ENCODE measurements at places on chromosomes 7 and 10. TPM values are rescaled to one million over a fixed set of nuclear protein-coding genes. Genes with fewer than 3 reads are reported as not detected.
A peak's percentile ranks its signal among the peaks of the same experiment; 100 is the strongest.

- no peak overlapping the region for H3K27ac ChIP-seq
- H3K4me3 ChIP-seq, result no peak overlapping the region
- peaks cover 58% of the 10 kb centered on the region for H3K4me1 ChIP-seq
- peaks cover 3% of the 10 kb centered on the region for H3K36me3 ChIP-seq
- DNase-seq, result no peak
Observed at GRCh38 chr7:150361807-150362621, 6.6 kb upstream of the REPIN1 start.

GRCh38 chr7:151239837-151240459 is 7.7 kb downstream of the CHPF2 start:
- no peak overlapping the region for H3K4me3 ChIP-seq
- no peak overlapping the region for H3K27ac ChIP-seq
- no peaks in the 10 kb centered on the region for H3K27me3 ChIP-seq
- no peak for DNase-seq

GRCh38 chr7:105713488-105714465 is 132.5 kb upstream of the EFCAB10 start:
- no peaks in the 10 kb centered on the region for H3K4me1 ChIP-seq
- H3K27ac ChIP-seq, result no peak overlapping the region
- no peak overlapping the region for H3K4me3 ChIP-seq
- no peaks in the 10 kb centered on the region for H3K27me3 ChIP-seq
- DNase-seq, result no peak

- H3K27ac ChIP-seq, result peak overlapping the region; percentile 24
- H3K27me3 ChIP-seq, result no peaks in the 10 kb centered on the region
- peaks cover 72% of the 10 kb centered on the region for H3K4me1 ChIP-seq
- H3K36me3 ChIP-seq, result peaks cover 81% of the 10 kb centered on the region
Observed at GRCh38 chr10:14598809-14599764, 175.6 kb downstream of the FAM107B start.

GRCh38 chr7:18287482-18287881 is 208.1 kb upstream of the HDAC9 start:
- H3K27me3 ChIP-seq, result peaks cover 4% of the 10 kb centered on the region
- H3K36me3 ChIP-seq, result no peaks in the 10 kb centered on the region
- no peak for DNase-seq
- peaks cover 14% of the 10 kb centered on the region for H3K4me1 ChIP-seq
- H3K4me3 ChIP-seq, result no peak overlapping the region

- H3K27me3 ChIP-seq, result peaks cover 8% of the 10 kb centered on the region
- no peak for DNase-seq
- peaks cover 10% of the 10 kb centered on the region for H3K36me3 ChIP-seq
- H3K27ac ChIP-seq, result no peak overlapping the region
- no peaks in the 10 kb centered on the region for H3K4me1 ChIP-seq
Observed at GRCh38 chr10:72981882-72982529, 27.4 kb upstream of the PLA2G12B start.

DNA sequence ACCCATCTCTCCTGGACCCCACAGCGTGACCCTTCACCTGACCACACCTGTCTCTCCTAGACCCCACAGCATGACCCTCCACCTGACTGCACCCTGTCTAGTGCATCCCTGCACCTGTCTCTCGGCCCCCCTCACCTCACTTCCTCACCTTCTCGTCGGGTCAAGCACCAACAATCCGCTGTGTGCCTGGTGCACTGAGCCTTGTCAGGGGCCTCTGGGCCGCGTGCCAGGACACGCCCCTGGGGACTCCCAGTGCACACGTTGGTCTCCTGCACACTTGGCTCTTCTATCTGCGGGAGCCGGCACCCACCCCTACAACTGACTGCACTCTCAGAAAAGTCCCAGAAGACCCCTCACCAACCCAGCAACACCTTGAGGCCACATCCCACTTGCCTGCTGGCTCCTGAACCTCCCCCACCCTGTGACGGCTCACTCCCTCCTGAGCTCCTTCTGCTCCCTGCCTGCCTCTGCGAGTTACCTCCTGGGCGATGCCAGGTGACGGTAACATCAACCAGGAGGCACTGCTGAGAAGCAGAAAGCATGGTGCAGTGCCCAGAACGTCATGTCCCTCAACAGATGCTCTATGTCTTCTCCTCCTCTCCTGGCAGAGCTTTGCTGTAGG is 147.6 kb downstream of the DIP2C start:
- no peaks in the 10 kb centered on the region for H3K36me3 ChIP-seq
- no peak overlapping the region for H3K27ac ChIP-seq
- peaks cover 8% of the 10 kb centered on the region for H3K4me1 ChIP-seq
- peaks cover 30% of the 10 kb centered on the region for H3K27me3 ChIP-seq

GRCh38 chr10:3761021-3761686 is 23.9 kb downstream of the KLF6 start:
- H3K4me1 ChIP-seq, result peaks cover 93% of the 10 kb centered on the region
- H3K27me3 ChIP-seq, result peaks cover 2% of the 10 kb centered on the region
- no peak for DNase-seq
- H3K27ac ChIP-seq, result peak overlapping the region; percentile 90
- peaks cover 3% of the 10 kb centered on the region for H3K36me3 ChIP-seq

- H3K27me3 ChIP-seq, result no peaks in the 10 kb centered on the region
- no peaks in the 10 kb centered on the region for H3K4me1 ChIP-seq
- no peak for DNase-seq
- no peaks in the 10 kb centered on the region for H3K36me3 ChIP-seq
Observed at GRCh38 chr10:63901228-63901627, 380.0 kb downstream of the REEP3 start.

DNA sequence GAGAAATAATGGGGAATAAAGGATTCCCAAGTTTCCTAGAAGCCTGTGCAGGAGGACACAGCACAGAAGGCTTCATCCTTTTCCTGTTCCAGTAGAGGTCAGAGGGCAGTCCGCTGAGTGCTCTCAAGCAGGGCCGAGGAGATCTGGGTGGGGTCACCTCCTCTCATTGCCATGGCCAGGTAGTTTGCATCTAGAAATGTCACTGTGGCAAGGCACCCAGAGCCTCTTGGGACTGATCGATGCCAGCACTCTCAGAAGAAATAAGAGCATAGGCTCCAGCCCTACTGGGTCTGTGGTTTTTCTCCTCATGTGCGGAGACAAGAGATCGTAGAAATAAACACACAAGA is 7.9 kb downstream of the NUB1 start:
- no peak for DNase-seq
- H3K27me3 ChIP-seq, result no peaks in the 10 kb centered on the region
- peak overlapping the region; percentile 90 for H3K27ac ChIP-seq
- peaks cover 39% of the 10 kb centered on the region for H3K36me3 ChIP-seq
- peak overlapping the region; percentile 72 for H3K4me3 ChIP-seq
- peaks cover 57% of the 10 kb centered on the region for H3K4me1 ChIP-seq

GRCh38 chr10:80444646-80445319 is 9.3 kb upstream of the TSPAN14 start:
- H3K4me3 ChIP-seq, result no peak overlapping the region
- no peaks in the 10 kb centered on the region for H3K36me3 ChIP-seq
- H3K27me3 ChIP-seq, result no peaks in the 10 kb centered on the region
- peak; percentile 55 for DNase-seq

GRCh38 chr10:97590748-97591495 is 1.4 kb downstream of the C10orf62 start:
- H3K4me1 ChIP-seq, result no peaks in the 10 kb centered on the region
- no peak for DNase-seq
- H3K27ac ChIP-seq, result no peak overlapping the region

TRIP6 gene
- 27.5 TPM for total RNA-seq

ADRB1 gene
- 0.27 TPM for total RNA-seq

EGR2 gene
- 46.6 TPM for total RNA-seq

AS3MT gene
- not detected for total RNA-seq

FKBP6 gene
- not detected for total RNA-seq

TAS2R38 gene
- total RNA-seq, result not detected

Data from activated CD8-positive, alpha-beta T cell treated with anti-CD3 and anti-CD28 coated beads for 36 hours (primary cell).